ENCODE measurements at places on chromosomes 4 and X.
A peak's percentile ranks its signal among the peaks of the same experiment; 100 is the strongest.

GRCh38 chrX:52933976-52934703 is 24.2 kb downstream of the FAM156A start:
- no peak for DNase-seq

DNA sequence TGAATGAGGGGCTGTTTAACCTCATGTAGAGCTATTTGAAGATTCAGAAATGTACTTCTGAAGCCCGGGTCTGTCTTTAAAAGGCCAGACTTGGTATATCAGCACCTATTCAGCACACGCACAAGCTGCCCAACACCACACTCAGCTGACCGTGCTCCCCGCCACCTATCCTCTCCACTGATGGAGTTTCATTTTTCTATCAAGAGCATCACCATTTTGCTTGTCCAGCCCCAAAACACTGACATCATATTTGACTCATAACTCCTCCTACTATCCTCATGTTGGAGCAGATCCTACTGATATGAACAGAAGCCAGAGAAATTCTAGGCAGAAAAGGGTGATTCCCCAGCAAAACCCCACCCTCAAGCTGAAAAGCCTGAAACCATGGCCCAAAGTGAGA is 100.3 kb downstream of the SORBS2 start:
- no peak for DNase-seq

DNA sequence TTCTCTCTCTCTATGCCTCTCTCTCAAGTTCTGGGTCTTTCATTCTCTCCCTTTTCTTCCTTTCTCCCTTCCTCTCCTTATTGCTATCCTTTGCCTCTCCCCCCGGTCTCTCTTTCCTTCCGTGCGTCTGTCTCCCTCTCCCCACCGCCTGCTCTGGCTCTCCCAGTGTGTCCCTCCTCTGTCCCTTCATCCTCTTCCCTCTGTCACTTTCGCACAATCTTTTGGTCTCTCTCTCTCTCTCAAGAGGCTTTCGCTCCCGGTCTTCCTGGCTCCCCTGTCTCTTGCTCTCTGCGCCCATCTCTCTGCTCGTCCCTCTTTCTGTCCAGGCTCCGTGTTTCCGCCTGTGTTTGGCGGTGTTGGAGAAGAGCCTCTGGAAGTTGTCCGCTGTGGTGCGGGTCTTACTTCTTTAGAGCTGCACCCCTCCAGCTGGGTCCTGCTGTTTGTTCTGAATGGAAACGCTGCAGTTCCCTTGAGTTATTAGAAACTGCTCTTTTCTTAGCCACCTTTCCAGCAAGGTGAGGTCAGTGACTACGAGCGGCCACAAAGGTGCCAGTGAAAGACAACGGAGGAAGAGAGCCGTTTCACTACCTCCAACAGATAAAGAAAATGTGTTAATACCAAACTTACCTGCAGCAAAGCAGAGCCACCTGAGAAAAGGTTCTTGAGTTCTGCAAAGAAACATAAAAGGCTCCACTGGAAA is 1.1 kb downstream of the BMPR1B start:
- no peak for DNase-seq

- DNase-seq: no peak
Measured at GRCh38 chr4:112172180-112172579, 26.9 kb downstream of the FAM241A start.

- DNase-seq: no peak
Measured at GRCh38 chr4:2125831-2126230, 66.7 kb downstream of the NAT8L start.

DNA sequence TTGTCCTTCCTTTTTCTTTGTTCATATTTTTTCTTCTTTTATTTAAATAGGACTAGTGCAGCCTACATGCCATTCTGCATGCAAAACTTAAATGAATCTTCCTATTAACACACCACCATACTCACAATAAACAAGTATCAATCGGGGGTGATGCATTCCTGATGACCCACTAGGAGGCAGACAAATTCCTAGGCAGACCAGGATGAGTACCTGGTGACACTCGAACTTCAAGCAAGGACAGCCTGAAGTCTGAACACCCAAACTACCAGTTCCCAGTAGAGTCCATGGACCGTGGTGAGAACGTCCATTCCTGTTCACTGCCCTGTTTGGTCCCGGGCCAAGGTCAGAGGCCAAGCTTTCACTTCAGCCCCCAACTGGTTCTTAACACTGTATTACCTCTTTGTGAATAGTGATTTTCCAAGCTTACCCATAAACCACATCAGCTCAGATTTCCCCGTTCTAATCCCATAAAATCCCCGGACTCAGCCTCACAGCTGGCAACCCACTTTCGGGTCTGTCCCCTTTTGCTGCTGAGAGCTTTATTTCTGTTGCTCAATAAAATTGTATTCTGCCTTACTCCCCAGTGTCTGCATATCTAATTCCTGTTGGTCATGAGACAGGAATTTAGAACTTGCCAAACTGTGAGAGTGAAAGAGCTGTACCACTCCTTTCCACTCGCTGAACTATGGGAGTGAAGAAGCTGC is 1286.6 kb downstream of the FSTL5 start:
- no peak for DNase-seq

DNA sequence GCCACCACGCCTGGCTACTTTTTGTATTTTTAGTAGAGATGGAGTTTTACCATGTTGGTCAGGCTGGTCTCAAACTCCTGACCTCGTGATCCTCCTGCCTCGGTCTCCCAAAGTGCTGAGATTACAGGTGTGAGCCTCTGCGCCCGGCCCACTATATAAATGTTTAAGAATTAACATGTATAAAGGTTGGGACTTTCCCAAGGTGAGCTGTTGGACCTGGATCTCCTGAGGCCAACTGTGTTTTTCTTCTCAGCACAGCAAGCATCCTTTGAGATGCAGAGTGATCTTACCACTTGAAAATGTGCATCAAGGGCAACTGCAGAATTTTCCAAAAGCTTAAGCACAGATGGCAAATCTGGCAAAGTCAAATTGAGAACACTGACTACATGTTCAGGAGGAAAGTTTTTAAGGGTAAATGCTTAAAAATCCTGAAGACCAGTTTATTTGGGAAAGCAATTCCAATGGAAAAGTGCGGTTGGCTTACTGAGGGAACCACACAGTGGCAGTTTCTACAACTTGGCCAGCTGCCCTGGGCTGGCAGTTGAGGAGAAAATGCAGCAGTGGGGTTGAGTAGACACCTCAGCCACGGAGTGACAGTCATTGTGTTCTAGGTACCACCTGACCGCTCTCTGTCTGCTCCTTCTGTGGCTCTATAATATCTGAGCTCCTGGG is 168.9 kb downstream of the CBR4 start:
- DNase-seq: no peak

GRCh38 chrX:46649421-46650260 is 76.1 kb downstream of the CHST7 start:
- DNase-seq: no peak

DNA sequence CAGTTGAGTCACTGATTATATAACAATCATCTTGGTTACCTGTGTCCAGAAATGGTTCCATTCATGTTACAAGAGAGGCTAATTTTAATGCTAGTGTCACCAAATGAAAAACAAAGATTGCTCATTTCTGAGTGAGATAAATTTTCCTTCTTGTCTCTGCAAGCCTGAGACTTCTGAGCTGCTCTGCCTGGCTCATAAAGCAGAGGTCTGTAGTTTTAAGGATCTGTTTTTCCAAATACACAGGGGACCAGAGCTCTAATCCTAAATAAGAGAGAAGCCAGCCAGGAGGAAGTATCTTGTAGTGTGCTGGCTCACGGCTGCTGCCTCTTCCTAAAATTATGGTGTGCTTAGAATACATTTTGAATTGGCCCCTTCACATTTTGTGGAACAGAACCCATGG is 42.6 kb downstream of the CLDN34 start:
- no peak for DNase-seq

DNA sequence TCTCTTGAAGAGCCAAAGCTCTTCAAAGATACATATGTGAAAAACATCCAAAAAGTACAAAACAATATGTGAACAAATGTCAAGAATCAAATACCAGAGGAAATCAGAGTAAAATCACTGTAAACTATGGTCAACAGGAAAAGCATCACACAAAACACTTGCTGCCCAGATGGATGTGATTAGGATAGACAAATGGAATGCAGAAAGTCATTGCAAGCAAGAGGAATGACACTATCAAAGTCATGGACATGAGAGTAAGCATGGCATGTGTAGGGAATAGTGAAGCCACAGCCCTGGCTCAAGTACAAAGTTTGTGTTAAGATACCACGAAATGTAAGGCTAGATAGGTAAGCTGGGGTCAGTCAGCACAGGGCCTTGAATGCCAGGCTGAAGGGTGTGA is 37.7 kb downstream of the CLDN2 start:
- DNase-seq: no peak

DNA sequence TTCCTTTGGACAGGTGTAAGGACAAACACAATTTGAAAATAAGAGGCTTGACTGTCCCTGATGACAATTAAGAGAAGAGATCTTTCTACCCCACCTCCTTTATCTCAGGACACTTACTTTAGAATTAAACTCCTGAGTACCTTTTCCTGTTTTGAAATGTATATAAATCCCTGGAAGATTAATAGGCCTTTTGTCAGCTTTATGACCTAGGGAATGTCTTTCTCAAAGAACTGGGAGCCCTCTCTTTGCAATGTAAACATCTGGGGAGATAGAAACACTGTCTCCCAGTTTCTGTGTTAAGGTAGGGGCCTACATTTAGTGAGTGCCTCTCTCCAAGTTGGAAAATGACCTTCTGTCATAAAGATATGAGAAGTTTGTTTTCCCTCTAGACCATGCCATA is 31.7 kb downstream of the AGA start:
- DNase-seq: no peak

DNA sequence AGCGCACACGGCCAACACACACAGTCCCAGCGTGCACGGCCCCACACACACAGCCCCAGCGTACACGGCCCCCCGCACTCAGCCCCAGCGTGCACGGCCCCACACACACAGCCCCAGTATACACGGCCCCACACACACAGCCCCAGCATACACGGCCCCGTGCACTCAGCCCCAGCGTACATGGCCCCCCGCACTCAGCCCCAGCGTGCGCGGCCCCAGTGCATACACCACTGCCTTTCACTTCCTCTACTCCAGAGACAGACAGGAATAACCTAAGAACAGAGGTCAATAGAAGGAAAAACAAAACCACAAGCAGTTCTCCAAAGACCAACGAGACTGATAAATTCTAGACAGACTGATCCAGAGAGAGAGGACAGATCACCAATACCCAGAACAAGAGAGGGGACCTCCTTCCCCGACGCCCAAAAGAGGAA is 17.1 kb downstream of the GAK start:
- no peak for DNase-seq

DNA sequence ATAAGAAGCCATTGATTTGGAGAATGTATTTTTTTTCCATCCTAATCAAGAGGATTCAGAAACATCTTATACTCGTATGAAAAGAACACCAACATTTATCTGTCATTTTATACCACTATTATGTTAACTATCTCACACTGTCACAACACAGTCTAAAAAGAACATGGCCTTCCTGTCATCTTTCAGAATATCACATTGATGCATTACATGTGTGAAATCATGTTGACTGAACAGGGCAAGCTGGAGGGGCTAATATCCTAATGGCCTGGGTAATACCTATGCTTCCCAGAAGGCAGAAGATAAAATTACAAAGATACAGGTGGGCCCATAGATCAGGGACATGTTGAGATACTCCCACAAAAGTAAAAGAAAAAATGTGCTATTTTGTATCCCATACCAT is 611.7 kb downstream of the STIM2 start:
- DNase-seq: no peak

GRCh38 chr4:90078440-90078839 is 48.8 kb upstream of the CCSER1 start:
- no peak for DNase-seq

DNA sequence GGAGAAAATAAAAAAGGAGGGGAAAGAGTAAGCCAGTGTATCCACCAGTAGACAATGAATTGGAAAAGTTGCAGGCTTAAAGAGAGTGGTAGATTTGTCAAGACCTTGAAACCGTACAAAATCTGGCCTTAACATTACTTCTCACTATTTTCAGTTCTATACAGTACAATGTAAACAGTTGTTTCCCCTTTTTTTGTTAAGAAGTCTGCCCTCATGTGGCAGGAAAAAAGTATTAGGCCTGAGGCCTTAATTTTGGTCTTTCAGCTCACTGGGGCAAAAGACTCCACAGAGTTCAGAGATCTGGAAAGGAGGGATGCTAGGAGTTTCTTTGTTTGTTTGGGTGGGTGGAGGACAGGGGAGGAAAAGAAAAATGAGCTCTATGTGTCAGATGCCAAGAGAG is 92.8 kb upstream of the CCDC160 start:
- no peak for DNase-seq

- DNase-seq: no peak
Measured at GRCh38 chr4:126957556-126957955, 675.2 kb upstream of the INTU start.

DNA sequence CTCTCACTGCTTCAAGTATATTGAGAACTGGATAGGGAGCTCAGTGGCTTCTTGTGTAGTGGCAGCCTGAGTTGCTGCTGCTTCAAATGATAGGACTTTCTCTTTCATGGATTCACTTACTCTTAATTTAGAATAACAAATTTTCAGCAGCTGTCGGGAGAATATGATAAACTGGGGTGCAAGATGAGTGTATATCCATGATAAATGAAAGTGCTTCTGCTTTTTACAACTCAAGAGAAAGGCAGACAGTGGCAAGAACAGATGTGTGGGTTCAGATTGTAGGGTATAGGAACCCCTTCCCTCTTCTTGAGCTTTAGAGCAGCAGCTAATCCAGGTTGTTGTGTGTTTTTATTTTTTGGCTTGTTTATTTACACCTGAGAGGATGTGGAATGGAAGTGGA is 1.0 kb downstream of the SH3BGRL start:
- no peak for DNase-seq

DNA sequence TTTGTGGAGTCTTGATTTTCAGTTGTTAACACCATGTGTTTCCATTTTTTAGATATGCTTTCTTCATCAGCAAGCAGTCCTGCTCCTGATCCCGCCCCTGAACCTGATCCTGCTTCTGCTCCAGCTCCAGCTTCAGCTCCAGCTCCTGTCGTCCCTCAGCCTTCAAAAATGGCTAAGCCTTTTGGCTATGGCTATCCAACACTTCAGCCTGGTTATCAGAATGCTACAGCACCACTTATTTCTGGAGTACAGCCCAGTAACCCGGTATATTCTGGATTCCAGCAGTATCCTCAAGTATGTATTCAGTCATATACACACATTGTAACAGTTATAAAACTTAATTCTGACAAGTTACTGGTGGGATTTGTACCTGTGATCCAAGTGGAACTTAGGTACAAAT is 60.9 kb downstream of the SEC24B start:
- DNase-seq: no peak

- peak; percentile 34 for DNase-seq
Measured at GRCh38 chr4:182925298-182925757, 8.1 kb upstream of the DCTD start.

GRCh38 chr4:54187148-54187547 is 41.9 kb upstream of the PDGFRA start:
- no peak for DNase-seq

Data from stimulated activated CD8-positive, alpha-beta memory T cell treated with anti-CD3 and anti-CD28 coated beads, Interleukin-2, amount 100 ng/mL, for 1 hour (primary cell).